ENCODE measurements at places on chromosomes 12 and 14. TPM values are rescaled to one million over a fixed set of nuclear protein-coding genes. Genes with fewer than 3 reads are reported as not detected.

NINJ2 gene
- 3.6 TPM for total RNA-seq

NUP107 gene
- total RNA-seq, result 47.2 TPM

LGALS3 gene
- total RNA-seq, result 41.8 TPM

INHBC gene
- total RNA-seq, result 0.41 TPM

TTC6 gene
- 0.88 TPM for total RNA-seq

KCNJ8 gene
- total RNA-seq, result 28.3 TPM

SIX6 gene
- total RNA-seq, result not detected

ABCD4 gene
- total RNA-seq, result 76.9 TPM

BCL2L14 gene
- total RNA-seq, result 0.23 TPM

SPIC gene
- total RNA-seq, result 0.18 TPM

NOXRED1 gene
- 0.58 TPM for total RNA-seq

DPY19L2 gene
- total RNA-seq, result 47.2 TPM

BCAT1 gene
- 44.8 TPM for total RNA-seq

SELPLG gene
- 4.8 TPM for total RNA-seq

Measured in metanephros (tissue), 2 donors.